ENCODE measurements at places on chromosomes 4 and X.

GRCh38 chrX:77694491-77694890 lies 91.5 kb downstream of the ATRX start:
- DNase-seq: no peak

GRCh38 chrX:133608406-133608805 lies 193.1 kb upstream of the GPC4 start:
- DNase-seq: no peak

- DNase-seq: no peak
Observed at GRCh38 chr4:13445841-13446790, 38.0 kb downstream of the RAB28 start.

- DNase-seq: no peak
Observed at GRCh38 chr4:186307916-186308315, 41.9 kb downstream of the F11 start.

DNA sequence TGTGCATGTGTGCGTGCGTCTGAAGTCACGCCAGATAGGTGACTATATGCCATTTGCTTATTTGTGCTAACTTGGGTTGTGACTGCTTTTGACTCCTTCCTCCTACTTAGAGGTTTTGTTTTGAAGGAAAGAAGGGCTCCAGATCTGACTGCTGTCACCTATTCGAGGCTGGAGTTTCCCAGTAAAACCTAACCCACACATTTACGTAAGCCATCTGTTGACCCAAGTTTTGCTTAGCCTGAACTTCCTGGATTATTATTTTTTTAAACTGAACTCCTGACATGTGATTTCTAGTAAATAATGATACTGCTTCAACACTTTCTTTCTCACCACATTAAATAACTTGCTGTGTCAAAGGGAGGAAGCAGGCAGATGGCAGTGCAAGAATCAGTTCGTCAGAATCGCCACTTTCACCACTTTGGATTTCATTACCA lies 41.5 kb downstream of the DTHD1 start:
- DNase-seq: peak; percentile 43

DNA sequence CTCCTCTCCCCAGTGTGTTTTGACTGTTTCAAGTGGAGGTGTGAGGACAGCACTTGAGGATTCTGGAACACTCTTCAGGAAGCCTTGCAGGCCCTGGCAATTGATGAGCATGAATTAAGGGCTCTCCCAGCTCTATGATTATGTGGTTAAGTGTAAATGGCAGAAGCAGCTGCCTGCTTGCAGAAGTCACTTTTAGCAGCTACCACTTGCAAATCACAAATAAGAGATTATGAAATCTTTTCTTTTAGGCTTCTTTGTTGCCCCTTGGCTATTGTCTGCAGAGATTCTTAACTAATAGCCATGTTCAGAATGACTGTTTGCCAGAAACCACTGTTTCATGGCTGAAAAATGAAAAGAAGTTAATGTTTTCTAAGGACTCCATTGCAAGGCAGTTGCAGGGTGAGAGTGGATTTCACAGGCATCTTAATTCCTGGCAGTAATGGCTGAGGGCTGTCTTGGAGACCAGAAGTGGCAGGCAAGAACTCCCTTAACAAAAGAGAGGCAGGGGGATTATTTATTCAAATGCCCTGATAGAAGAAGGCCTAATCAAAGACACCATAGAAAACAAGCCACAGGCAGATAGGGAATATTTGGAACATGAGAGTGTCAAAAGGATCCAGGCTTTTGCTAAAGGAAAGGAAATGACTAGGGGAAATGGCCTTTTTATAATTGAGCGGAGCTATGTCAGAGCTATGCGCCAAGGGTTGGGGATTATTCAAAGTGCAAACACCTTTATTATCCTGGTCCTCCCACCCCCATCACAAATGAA lies 8.3 kb upstream of the HOPX start:
- DNase-seq: no peak

Measured in stimulated activated CD4-positive, alpha-beta T cell treated with anti-CD3 and anti-CD28 coated beads, Interleukin-1b, Interleukin-23, amount 100 ng/mL, for 48 hours (primary cell).